ENCODE measurements at places on chromosomes 16 and 17.

DNA sequence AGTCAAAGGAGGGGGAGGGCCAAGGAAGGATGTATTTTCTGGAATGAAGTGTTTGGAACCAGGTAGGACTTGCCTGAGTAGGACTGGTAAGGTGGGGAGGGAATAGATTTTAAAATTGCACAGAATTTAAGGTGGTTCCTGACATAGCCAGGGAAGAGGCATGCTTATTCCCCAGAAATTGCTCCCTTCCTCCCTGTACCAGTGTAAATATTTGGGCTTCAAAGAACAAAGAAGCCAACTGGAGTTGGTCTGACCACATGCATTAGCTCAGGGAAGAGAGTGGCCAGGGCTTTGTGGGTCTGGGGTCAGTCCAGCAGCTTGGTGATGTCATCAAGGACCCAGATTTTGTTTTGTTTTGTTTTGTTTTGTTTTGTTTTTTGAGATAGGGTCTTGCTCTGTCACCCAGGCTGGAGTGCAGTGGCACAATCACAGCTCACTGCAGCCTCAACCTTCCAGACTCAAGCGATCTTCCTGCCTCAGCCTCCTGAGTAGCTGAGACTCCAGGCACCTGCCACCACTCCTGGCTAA lies 9.3 kb upstream of the MRTFB start:
- DNase-seq: no peak

DNA sequence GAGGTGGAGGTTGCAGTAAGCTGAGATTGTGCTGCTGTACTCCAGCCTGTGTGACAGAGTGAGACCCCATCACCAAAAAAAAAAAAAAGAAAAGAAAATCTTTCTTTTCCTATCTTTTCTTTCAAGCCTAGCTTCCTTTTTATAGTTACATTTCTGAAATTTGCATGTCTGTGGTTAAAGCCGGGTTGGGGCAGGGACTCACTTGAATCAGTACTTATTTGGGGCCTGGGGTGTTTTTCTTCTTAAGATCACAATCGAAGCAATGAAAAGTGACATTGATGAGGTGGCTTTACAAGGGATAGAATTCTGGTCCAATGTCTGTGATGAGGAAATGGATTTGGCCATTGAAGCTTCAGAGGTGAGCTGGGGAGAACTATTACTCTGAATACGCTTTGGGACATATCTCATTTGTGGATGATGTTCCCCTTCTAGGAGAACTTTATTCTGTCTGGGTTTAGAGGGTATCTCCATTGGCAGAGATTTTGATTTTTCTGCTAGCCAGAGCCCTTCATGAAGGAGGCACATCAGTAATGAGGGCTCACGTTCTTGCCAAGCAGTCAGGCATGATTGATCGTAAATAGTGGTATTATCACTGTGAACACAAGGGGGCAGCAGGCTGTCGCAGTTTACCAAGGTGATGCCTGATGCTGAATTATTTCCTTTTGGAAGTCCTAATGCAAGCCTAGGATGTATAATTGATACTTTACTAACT lies 14.3 kb downstream of the KPNB1 start:
- peak; percentile 78 for DNase-seq

DNA sequence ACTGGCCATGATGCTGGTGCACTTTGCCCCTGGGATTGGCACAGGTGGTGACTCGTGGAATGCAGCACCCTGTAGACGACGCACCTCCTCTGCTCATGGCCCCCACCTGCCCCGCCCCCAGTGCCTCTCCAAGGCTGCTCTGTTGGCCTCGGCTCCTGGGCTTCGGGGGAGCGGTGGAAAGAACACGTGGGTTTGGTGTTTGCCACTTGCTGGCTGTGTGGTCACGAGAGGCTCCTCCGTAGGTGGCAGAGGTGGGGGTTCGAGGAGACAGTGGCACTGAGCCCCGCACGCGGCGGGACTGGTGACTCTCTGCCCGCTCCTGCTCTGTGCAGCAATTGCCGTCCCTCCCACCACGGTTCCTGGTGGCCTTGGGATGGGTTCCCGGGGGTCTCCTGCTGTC lies 82.8 kb upstream of the ZNF750 start:
- DNase-seq: no peak

DNA sequence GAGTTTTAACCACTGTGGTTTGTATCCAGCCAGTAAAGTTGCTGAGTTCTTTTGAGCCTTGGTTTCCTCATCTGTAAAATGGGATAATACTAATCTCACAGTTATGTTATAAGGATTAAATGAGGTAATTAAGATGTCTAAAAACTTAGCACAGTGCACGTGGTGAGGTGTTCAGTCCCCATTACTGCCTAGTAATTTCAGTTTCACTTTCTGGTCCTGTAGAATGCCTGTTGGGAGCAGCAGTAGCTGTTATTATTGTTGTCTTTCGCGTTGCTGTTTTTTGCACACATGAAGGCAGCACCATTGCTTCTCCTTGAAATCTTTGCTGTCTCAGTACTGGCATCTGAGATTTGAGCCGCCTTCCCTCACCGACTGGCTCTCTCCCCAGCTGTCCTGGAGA lies 182.4 kb downstream of the DNAH9 start:
- no peak for DNase-seq

- no peak for DNase-seq
These were observed 44.8 kb upstream of the FBXO47 start for GRCh38 chr17:39011907-39012468.

GRCh38 chr17:16304830-16305229 lies 48.4 kb downstream of the CENPV start:
- no peak for DNase-seq

DNA sequence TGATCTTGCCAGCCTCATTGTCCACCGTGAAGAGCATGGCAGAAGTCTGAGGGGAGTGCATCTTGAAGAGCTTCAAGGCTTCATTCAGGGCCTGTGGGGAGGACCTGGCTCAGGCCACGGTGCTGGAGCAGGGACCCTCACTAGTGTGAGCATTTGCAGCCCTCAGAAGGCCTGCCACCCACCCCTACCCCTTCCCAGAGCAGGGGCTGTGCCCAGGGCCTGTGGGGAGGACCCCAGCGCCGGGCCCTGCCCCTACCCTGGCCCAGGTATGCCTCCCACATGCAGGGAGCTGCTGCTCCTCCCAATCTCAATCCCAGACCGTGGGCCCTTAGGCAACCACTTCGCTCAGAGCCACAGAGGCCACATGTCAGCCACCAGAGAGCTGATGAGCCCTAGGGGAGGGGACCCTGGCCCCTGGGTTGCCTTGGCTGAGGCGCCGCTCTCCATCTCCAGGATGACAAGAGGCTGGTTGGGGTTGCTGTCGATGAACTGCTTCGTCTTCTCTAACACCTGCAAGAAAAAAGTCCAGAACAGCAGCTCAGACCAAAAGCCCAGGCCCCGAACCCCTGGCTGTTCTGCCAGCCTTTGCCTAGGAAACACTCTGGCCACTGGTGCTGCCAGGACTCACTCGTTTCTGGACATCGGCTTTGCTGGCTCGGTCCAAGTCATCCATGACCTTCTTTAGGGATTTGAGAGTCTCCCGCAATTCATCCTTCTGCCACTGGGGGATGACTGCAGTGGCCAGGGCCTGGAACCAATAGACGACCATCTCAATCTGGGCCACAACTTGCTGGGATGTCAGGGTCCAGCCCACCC lies 1.8 kb upstream of the EXOSC6 start:
- DNase-seq: peak; percentile 34

- no peak for DNase-seq
These were observed 2.0 kb upstream of the LPO start for GRCh38 chr17:58236394-58236793.

DNA sequence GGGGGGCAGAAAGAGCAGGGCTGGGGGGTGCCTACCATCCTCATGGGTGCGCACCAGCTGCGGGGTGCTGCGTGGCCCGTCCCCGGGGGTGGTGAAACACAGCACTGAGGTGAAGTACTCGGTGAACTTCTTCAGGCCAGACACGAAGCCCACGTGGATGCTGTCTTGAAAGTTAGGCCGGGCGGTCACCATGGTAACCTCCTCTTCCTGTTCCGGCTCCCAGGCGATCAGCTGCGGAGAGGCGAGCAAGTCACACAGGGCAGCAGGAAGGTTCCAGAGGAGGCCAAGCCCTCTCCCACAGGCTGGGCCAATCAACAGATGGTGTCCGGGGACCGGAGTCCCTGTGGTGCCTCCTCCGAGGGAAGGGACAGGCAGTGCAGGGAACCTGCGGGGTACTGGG lies 90.1 kb upstream of the CDC42EP4 start:
- peak; percentile 1 for DNase-seq

- DNase-seq: peak; percentile 9
These were observed 268.0 kb upstream of the TNRC6C start for GRCh38 chr17:77690271-77691161.

DNA sequence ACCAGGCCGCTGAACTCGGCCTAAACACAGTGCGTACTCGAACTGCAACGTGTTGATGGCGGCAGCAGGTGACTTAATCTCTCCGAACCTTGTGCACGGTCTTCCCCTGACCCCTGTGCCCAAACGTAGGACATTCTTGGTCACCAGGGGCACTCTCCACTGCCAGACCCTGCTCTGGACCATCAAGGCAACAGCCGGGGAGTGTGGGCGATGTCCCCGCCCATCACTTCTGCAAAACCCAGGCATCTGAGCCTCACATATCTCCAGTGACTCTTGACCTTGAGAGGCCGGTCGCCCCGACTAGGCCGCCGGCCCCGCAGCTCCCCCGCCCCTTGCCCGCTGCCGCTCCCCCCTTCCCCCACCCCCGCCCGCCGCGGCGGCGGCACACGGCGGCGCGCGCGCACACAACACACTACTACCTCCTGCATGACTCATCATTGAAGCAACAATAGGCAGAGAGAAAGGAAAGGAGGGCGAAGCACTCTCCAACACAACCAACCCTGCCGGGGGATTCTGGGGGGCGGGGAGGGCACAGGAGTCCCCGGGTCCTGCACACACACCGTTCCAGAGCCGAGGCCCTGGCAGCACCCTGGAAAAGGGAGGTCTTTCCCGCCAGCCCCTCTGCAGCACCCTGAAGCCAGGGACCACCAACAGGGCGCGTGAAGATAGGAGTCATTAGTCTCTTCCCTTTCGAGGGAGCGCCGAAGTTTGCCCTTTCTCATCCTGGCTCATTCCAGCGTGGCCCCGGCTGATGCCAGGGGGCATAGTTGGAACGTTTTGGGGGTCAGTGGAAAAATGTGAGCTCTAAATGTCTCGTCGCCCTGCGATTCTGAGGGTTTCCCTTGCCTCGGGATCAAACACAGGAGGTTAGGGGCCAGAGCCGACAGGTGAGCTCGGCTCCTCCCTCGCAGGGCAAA lies 1.9 kb downstream of the MNT start:
- DNase-seq: peak; percentile 70

DNA sequence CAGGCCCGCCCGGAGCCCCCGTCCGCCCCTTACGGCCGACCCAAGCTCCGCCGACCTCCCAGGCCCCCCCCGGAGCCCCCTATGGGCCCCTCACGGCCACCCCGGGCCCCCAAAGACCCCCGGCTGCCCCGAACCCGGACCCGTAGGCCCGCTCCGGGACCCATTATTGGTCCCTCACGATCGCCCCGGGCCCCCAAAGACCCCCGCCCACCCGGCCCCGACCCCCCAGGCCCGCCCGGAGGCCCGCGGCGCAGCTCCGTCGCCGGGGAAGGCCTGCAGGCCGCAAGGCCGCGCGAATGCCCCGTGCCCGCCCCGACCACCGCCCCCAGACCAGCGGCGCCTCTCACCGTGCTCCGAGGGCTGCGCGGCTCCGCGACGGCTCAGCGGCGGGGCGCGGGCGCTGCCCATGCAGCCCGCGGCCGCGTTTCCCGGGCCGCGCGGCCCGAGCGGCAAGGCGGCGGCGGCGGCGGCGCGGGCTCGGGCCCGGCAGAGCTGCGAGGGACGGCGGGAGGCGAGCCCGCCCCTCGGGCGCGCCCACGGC lies 393 bp downstream of the ANKRD11 start:
- no peak for DNase-seq

- no peak for DNase-seq
These were observed 187.2 kb upstream of the MPHOSPH6 start for GRCh38 chr16:82357237-82357636.

- peak; percentile 71 for DNase-seq
These were observed at the start of gene MGAT5B for GRCh38 chr17:76868176-76868668. MGAT5B (plus strand) TSS chr17:76868404; CDS start chr17:76869030, 626 bp downstream.

- no peak for DNase-seq
These were observed 22.5 kb downstream of the STAT5A start for GRCh38 chr17:42310787-42311215.

- DNase-seq: no peak
These were observed at the start of gene ITPRIPL2 for GRCh38 chr16:19113577-19114358. ITPRIPL2 (plus strand) TSS chr16:19113964; CDS start chr16:19114462, 498 bp downstream.

- no peak for DNase-seq
These were observed 547 bp downstream of the RAB26 start for GRCh38 chr16:2148714-2149629.

- DNase-seq: no peak
These were observed 584.9 kb downstream of the CDH13 start for GRCh38 chr16:83211711-83212110.

DNA sequence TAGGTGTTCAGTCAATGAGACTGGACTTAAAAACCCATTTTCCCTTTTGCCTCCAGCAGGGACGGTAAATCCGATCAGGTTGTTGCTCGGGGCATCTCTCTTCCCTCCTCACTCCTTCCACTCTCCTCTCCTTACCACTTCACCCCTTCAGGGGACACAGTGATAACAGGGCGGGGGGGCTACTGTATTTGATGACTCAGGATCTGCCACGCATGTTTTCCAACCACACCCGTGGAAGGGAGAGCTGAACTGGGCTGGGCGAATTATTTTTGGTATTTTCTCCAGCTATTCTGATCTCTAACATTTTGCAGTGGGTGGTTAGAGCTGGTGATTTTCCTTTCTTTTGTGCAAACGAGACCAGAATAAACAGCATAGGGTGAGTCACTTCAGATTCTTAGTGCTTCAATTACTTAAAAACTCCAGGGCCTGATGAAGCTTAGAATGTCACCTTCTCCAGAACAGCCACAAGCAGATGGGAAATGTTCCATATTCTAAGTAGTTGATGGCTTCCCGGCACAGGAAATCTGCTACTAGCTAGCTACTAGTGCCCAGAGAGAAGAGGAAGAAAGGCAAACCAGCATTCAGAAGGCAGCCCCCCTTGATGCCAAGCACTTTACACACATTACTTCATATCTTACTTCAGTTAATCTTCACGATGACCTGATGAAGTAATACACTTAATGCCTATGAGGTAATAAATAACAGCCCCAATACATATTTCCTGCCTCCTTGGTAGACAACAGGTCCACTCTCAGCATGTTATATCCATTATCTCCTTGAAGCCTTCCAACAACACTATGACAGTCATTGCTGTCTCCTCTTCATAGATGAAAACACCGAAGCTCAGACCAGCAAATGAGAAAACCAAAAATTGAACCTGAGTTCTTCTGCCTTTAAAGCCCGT lies 74.1 kb downstream of the ASIC2 start:
- DNase-seq: no peak
